ENCODE measurements at places on chromosomes 5 and 9. TPM values are rescaled to one million over a fixed set of nuclear protein-coding genes. Genes with fewer than 3 reads are reported as not detected.

The SLC46A2 gene
- not detected for total RNA-seq

- no peak overlapping the region for H3K4me3 ChIP-seq
- H3K4me1 ChIP-seq = peaks cover 12% of the 10 kb centered on the region
- H3K27ac ChIP-seq = no peak overlapping the region
- DNase-seq = no peak
- H3K36me3 ChIP-seq = no peaks in the 10 kb centered on the region
- peaks cover 3% of the 10 kb centered on the region for H3K27me3 ChIP-seq
Observed at GRCh38 chr9:136551401-136552116, 5.7 kb upstream of the NOTCH1 start.

- H3K27me3 ChIP-seq = peaks cover 2% of the 10 kb centered on the region
- DNase-seq = no peak
- no peaks in the 10 kb centered on the region for H3K36me3 ChIP-seq
Observed at GRCh38 chr9:76297721-76298239, 96.4 kb downstream of the RFK start.

DNA sequence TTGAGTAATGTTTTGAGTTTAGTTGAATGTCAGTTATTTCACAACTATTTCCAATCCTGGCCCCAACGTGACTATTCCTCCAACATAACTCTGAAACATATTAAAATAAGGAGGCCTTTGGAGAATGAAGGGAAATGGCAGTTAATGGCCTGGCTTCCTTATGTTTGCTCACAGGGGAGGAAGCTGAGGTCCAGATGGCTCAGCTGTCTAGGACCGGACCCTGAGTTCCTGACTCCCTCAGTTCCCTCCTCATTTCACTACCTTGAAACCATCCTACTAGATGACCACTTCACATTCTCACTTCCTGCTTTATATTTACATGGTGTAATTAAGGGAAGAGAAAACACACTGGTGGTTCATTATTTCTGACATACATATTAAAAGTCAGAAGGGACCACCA, 6.6 kb downstream of the OTULINL start:
- H3K27me3 ChIP-seq = peaks cover 4% of the 10 kb centered on the region
- DNase-seq = no peak
- no peak overlapping the region for H3K4me3 ChIP-seq

DNA sequence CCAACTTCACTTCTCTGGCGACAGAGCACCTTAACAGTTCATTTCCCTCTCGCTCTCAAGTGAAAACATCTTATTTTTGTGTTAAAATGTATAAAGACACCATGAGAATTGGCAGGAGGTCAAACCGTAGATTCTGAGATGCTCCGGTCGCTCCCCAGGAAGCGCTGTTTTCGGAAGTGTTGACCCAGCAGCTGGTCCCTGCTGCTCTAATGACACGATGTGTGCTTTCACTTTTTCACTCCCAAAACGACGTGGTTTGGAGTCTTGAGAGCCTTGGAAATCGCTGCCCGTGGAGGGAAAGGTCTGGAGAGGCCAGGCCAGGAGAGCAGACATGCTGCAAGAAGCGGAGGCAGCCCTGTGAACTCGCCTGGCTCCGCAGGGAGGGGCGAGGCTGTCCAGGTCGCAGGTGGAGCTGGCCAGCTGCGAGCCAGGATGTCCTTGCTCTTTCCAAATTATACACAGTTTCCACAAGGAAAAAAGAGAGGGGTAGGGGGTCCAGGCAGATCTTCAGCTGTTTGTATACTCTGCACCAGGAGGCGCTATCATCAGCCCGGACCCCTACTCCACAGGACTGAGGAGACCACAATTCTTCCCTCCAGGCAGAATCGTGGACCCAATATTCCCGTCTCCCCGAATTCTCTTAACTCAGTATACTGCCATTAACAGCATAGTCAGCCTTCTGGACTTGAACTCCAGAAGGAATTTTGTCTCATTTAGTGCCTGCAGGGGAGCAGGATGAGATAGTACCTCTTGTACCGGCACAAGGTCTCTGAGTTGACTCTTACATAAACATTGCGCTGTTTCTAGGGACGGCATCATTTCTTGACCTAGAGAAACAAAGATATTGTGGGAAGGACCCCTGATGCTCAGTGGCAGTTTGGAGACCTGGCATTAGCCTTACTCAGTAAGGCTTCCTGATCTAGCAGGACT, 248.6 kb upstream of the ANKRD55 start:
- H3K4me1 ChIP-seq = peaks cover 1% of the 10 kb centered on the region
- H3K36me3 ChIP-seq = no peaks in the 10 kb centered on the region
- H3K27ac ChIP-seq = no peak overlapping the region
- H3K27me3 ChIP-seq = peaks cover 8% of the 10 kb centered on the region

DNA sequence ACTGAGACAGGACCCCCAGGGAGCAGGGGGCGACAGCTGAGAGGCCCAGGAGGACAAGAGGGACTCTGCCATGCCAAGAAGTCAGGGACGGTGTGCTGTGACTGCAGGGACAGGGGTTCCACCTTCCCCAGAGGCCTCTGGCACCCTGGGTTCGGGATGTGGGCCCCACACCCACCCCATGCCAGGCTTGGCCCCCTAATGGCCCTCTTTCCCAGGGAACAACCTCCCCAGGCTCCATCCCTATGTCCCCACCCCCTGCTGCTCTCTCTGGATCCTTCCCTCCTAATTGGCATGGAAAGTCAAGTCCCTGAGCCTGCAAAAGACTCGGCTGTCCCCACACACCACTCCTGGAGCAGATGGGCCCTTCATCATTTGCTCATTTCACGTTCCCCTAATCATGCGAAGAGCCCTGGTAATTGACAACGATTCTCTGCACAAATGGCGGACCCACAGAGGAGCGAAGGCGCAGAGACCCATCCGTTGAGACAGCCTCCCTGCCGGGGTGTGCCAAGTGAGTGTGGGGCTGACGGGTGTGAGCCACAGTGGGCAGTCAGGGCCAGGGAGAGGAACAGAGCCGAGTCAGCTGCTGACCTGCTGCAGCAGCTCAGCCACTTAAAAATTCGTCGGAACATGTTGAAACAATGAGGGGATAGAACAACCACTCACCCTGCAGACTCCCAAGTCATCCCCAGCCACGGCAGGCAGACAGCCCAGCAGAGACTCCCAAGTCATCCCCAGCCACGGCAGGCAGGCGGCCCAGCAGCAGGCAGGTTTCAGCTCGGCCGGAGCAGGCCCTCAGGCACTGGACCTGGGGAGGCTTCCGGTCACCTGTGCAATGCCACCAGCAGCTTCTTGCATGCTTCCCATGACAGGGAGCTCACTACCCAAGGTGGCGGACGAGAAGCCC, 109.0 kb downstream of the VAV2 start:
- peaks cover 42% of the 10 kb centered on the region for H3K27me3 ChIP-seq
- peaks cover 70% of the 10 kb centered on the region for H3K4me1 ChIP-seq
- no peaks in the 10 kb centered on the region for H3K36me3 ChIP-seq
- H3K27ac ChIP-seq = peak overlapping the region; percentile 94

DNA sequence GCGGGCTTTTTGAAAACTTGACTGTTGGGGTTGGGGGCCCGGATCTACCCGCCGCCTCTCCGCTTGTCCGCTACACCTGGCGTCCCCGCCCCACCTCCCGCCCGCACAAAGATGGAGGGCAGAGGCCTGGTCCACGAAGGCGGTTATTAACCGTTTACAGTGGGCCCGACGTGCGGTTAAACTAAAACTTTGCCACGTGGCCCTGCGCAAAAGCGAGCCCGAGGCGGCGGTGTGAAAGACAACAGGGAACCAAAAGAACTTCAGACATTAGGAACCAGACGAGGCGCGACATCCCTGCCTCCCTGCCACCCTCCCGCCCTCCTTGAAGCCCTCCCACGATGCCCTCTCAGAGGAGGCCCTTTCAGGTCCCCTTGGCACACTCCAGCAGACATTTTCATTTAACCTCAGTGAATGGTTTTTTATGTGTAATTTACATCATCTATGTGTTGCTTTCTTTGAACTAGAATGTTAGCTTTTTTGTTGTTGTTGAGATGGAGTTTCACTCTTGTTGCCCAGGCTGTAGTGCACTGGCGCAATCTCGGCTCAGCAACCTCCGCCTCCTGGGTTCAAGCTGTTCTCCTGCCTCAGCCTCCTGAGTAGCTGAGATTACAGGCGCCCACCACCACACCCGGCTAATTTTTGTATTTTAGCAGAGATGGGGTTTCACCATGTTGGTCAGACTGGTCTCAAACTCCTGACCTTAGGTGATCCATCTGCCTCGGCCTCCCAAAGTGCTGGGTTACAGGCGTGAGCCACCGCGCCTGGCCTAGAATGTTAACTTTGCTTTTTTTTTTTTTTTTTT, 999 bp upstream of the HNRNPA0 start:
- DNase-seq = no peak
- peak overlapping the region; percentile 100 for H3K27ac ChIP-seq
- H3K4me1 ChIP-seq = peaks cover 8% of the 10 kb centered on the region

GRCh38 chr5:149481485-149481884, 69.8 kb downstream of the CSNK1A1 start:
- no peak for DNase-seq
- no peaks in the 10 kb centered on the region for H3K36me3 ChIP-seq
- H3K4me1 ChIP-seq = no peaks in the 10 kb centered on the region
- no peak overlapping the region for H3K4me3 ChIP-seq
- no peaks in the 10 kb centered on the region for H3K27me3 ChIP-seq

All from glutamatergic neuron (in vitro differentiated cells).